SJSA1 (cell line): ENCODE measurements at places on chromosomes 16 and 17. TPM values are rescaled to one million over a fixed set of nuclear protein-coding genes. Genes with fewer than 3 reads are reported as not detected.

The NPIPA8 gene
- total RNA-seq = 35.6 TPM in 1 of 2 replicates, not detected in the other

The KRTAP3-3 gene
- total RNA-seq = not detected in 2 replicates

- DNase-seq = no peak
Measured at GRCh38 chr16:68645494-68646388, 631 bp downstream of the CDH3 start.

DNA sequence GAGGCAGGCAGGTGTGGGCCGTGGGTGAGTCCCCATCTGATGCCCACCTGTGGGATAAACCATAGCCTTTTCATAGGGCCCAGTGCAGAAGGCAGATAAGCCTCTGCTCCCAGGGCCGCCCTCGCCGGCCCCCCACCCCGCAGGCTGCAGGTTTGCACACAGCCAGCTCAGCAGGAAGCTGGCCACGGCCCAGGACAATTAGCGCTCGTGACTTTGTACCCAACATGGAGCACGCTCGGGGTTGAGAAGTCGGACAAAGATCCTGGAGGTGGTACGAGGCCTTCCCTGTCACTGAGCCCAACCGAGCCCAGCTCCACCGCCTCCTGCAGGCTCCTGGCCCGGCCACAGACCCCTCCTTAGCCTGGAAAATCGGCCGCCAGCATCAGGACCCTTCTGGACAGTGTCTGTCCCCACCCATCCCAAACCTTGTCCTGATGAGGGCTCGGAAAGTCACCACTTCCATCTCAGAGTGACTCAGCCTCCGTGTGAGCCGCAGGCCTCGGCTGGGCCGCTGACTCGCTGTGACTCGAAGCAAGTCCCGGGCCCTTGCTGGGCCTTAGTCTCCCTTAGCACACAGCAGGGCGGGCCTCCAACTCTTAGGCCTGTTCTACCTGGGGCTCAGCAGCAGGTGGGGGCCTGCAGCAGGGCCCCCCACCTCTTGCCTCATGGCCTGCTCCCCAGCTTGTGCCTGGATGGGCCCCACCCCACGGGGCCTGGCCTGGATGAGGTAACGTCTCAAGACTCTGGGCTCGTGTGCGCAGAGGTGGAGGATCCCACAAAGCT, 22.7 kb downstream of the FAM83G start:
- peak; percentile 67 for DNase-seq

The WDR59 gene
- total RNA-seq = 10.0 and 15.2 TPM in 2 replicates

DNA sequence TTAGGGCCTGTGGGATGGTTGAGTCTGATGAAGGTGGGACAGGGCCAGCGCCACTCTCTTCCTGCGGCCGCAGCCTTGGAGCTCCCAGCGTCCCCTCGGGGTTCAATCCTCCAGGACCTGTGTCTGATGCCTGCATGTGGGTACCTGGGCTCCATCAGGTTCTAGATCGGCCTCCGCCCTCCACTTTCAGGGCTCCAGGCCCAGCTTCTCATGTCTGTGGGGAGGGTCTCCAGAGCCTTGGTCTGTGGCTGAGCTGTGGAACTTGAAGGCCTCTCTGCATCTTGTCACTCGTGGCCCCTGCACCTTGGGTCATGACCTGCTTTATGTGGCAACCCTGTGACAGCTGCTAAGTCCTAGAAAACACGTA, 89.8 kb upstream of the ZNF750 start:
- DNase-seq = no peak

The PTRH2 gene
- 40.5 and 45.3 TPM in 2 replicates for total RNA-seq

DNA sequence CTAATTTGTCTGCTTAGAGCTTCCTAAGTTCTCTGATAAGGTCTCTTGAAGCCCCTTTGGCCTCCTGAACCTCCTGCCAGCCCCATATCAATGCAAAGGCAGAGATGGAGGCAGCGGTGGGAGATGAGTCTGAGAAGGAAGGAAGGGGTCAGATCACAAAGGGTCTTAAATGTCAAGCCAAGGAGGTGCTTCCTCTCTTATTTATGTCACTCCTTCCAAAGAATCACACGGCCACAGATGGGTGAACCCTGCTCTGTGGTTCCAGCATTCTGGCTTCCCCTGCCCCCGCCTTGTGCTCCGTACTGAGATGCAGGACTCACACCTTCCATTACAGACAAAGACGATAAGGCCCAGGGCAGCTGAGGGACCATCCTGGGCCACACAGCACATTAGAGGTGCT, 96.3 kb downstream of the GSG1L start:
- peak; percentile 19 for DNase-seq

DNA sequence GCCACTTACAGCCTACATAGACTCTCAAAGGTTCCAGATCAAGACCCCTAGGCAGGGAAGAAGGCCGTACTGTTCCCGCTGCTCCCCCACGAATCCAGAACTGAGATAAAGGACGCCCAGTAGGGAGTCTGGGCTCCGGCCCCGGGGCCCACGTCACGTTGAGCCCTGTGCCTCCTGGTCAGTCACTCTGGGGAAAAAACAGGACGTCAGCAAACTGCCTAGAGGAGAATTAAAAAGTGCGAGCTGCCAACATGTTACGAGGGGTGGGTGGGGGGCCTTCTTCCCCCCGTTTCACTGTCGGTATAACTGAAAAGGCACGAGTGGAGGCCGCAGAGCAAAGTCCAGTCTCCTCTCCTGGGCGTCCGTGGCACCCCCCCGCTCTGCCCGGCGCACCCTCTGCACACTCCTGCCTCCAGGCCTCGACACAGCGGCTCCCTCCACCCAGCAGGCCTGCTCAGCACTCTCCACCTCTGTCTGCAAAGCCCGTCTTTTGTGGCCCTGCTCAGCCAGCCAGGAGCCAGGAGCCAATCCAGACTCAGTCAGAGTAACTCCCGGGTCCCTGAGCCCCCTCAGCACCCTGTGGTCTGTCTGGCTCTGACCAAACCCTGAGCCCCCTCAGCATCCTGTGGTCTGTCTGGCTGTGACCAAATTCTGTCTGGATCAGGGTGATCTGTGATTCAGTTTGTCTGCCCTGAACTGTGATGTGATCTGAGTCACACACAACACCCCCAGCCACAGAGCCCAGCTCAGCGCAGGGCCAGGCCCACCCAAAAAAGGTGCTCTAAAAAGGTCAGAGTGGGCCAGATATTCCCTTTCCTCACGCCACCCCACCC, 6.2 kb downstream of the ITGAE start:
- DNase-seq = peak; percentile 18

GRCh38 chr16:26186091-26186615, 494.4 kb downstream of the HS3ST4 start:
- DNase-seq = no peak

The CDRT15L2 gene
- total RNA-seq = not detected in 2 replicates

- no peak for DNase-seq
Measured at GRCh38 chr16:85892760-85893159, 6.2 kb upstream of the IRF8 start.

GRCh38 chr17:44345454-44346026, 438 bp downstream of the GRN start:
- DNase-seq = peak; percentile 75

- DNase-seq = peak; percentile 66
Measured at GRCh38 chr16:23424292-23424958, 28.6 kb downstream of the COG7 start.

GRCh38 chr16:50956637-50957036, 194.4 kb downstream of the SALL1 start:
- DNase-seq = no peak

DNA sequence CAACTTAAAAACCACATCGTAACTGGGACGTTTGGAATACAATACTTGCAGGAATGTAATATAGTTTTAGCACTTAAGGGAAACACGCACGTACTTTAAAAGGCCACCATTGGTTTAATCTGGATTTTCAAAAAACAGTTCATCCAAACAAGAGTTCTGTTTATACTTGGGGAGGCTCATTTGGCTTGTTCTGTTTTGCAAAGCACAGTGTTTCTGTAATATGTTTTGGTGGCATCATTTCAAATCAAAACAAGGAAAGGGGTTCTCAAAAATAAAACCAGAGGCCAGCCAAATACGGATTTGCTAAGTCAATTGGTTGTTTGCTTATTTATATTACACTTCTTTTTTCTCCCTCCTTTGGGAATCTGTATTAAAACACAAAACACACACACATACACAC, 656.1 kb upstream of the SOX9 start:
- DNase-seq = no peak

DNA sequence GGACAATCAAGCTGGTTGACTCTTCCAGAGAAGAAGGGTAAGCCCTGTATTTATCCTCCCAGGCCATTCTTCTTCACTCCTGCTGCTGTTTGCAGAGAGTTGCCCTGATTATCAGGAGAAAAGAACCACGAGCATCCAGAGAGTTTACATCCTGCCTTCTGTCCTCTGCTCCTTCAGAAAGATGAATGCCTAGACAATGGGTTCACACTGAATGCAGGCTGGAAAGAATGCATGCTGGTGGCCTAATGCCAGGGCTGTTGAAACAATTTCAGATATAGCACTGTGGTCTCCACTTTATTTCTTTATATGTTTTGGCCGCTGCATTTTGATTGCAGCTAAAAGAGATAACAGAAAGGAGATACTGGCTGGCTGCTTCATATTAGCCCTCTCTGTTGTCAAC, 21.2 kb upstream of the HAS3 start:
- DNase-seq = no peak

The NPIPA5 gene
- 3.2 and 15.1 TPM in 2 replicates for total RNA-seq

The MYL11 gene
- total RNA-seq = not detected in 2 replicates

DNA sequence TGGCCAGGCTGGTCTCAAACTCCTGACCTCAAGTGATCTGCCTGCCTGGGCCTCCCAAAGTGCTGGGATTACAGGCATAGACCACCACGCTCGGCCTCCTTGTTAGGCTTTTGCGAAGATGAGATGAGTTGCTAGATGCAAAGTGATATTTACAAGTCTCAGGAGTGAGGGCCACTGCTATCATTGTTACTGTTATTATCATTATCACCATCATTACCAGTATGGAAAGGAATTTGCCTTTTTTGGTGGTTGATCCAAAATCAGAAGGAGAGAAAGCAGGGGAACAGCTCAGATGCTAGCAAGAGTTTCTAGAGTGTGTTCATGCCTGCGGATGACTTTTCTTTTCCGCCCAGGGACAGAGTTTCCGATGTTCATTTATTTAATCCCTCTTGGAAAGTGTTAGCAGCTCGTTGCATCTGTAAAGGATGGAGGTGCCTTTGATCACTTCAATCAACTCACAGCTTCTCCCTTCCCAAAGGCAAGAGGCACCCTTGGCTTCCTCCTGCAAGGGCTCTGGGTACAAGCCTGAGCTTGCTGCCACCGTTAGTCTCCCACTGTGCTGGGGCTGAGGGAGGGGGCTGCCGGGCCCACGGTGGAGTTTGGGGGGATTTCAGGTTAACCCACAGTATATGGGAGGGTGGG, 21.6 kb downstream of the ITPRIPL2 start:
- peak; percentile 63 for DNase-seq

DNA sequence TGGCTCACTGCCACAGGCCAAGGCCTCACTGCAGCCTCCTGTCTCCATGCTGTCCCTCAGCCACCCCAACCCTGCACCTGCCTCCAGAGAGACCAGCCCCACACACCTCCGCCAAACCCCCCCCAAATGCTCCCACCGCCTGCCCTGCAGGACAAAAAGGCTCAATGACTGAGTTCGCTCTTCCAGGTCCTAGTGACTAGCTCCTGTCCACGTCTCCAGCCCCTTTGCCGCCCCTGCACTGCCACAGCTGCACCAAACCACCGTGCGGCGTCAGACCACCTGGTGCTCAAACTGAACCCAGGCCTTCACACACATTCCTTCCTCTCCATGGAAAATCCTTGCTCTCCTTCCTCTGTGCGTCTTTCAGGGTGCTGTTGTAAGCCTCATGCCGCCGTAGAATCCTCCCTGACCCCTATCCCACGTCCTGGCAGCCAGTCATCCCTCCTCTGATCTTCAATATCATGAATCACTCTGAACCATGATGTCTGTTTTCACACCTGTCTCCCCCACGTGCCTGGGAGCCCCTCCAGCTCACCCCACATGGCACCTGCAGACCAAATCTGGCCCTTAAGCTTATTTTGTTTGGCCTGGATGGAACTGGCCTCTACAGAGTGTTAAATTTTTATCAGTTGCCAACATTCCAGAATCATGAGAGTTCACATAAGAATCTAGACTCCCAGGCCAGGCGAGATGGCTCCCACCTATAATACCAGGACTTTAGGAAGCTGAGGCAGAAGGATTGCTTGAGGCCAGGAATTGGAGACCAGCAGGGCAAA, 4.3 kb upstream of the GSG1L start:
- no peak for DNase-seq

The NPIPB13 gene
- total RNA-seq = not detected in 2 replicates

The KRTAP9-2 gene
- not detected in 2 replicates for total RNA-seq

- DNase-seq = no peak
Measured at GRCh38 chr16:49000594-49000993, 281.0 kb downstream of the CBLN1 start.

GRCh38 chr17:1703063-1703462, 7.1 kb downstream of the TLCD2 start:
- peak; percentile 90 for DNase-seq

The AHSP gene
- not detected in 2 replicates for total RNA-seq

DNA sequence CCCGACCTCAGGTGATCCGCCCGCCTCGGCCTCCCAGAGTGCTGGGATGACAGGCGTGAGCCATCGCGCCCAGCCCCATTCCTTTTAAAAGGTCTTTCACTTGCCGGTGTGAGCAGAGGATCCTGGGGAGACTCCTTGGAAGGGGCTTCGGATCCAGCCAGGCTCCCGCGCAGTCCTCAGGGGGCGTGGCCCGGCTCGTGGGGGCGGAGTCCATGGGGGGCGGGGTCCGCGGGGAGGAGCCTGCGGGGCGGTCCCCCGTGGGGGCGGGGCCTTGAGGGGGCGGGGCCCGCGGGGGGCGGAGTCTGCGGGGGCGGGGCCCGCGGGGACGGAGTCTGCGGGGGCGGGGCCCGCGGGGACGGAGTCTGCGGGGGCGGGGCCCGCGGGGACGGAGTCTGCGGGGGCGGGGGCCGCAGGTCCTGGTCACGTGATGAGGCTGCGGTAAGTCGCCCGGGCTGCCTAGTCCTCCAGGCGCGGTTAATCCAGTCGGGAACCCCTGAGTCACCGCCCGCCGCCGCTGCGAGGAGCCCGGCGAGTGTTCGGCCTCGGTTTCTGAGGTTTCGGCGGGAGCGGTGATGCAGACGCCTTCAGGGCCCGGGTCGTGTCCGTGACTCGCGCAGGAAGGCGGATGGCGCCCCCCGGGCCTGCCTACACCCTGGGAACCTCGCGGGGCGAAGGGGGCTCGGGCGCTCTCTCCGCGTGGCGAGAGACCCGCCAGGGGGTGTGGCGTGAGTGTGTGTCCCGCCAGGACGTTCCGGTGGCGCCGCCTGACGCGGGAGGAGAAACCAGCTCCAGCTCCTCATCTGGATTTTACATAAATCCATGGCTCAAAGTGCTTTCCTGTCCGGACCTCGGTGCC, 23.6 kb upstream of the ABR start:
- peak; percentile 42 for DNase-seq

The MLYCD gene
- total RNA-seq = 2.2 and 2.8 TPM in 2 replicates

The DCTPP1 gene
- 10.5 and 31.6 TPM in 2 replicates for total RNA-seq

DNA sequence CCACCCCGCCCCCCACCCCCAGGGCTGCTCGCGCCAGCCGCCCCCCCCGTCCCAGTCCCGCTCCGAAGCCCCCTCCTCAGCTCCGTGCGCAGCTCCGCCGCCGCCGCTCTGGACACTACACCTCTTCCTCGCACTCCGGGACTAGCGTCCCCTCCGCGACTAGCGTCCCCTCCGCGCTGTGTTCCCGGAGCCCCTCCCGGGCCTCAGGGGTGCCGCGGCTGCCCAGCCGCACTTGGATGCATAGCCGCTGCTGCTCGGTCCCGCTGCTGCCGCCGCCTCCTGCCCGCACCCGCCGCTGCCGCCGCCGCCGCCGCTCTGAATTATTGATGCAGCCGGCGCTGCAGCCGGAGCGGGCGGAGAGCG, at the start of gene CBLN1:
Gene CBLN1, minus strand, starts transcription at position 359 of the 363 bp plus-strand sequence. CDS start 373 bp downstream, outside the sequence.
- no peak for DNase-seq

- no peak for DNase-seq
Measured at GRCh38 chr16:65684230-65684629, 562.4 kb upstream of the CDH11 start.
